ENCODE measurements at places on chromosomes 13 and 19.

DNA sequence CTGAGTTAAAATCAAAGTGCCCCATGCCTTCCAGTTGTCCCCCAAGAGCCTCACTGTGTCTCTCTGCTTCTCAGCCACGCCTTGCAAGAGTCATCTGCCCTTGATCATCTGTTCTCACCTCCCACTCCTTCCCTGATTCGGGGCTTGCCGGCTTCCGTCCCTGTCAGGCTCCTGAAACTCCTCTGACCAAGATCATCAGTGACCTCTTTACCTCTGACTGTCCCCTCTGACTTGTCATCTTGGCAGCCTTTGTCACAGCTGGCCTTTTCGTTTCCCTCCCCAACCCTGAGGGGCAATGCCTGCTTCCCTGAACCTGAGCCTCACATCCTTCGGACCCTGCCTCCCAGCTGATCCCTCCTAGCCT, 66.3 kb downstream of the MAP4K1 start:
- DNase-seq, result no peak

DNA sequence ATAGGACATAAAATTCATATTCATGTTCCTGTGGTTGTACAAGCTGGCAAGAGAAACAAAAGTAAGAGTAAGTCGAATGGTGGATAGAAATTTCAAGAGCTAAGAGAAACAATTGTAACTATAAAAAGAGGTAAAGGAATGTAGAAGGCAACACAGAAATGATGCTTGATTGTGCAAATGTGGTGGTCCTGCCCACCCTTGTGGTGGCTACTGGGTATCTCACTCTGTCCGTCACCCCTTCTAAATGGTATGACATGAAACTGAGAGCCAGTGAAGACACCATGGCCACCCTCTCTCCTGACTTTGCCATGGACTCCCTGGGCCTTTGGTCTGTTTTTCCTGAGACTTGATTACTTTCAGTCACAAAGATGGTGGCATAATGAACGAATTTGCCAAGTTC, 925.9 kb upstream of the SLITRK6 start:
- DNase-seq, result no peak

DNA sequence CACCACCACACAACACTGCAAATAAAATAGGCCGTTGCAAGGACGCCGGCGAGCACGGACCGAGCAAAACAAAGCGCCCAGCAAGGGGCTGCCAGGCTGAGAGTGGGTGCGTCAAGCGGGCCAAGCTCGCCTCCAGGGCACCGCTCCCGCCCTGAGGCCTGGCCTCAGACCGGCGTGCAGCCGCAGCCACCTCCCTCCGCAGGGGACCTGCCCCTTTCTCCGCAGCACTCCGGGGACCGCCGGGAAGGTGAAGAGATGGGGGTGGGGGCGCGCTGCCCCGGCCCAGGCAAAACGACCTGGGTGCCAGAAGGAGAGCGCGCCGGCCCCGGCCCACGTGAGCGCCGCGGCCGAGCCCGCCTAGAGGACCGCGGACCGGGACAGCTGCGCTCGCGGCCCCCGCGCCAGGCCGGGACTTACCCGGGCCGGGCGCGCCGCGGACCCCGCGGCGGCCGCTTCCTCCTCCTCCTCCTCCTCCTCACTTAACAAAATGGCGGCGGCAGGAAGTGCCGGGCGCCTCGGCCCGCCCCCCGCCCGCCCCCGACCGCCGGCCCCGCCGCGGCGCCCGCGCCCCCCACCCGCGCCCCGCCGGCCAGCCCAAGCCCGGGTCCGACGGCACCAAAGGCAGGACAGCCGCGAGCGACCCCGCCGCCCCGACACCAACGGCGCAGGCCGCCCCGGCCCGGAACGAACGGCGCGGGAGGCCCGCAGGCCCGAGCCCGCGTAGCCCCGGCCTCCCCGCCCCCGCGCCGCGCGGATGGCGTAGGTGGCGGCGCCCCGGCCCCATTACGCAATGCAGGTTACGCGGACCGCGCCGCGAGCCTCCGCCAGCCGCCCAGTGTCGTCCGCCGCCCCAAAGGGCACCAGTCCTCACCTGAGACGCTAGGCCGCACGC, 674 bp downstream of the BRD4 start:
- no peak for DNase-seq

DNA sequence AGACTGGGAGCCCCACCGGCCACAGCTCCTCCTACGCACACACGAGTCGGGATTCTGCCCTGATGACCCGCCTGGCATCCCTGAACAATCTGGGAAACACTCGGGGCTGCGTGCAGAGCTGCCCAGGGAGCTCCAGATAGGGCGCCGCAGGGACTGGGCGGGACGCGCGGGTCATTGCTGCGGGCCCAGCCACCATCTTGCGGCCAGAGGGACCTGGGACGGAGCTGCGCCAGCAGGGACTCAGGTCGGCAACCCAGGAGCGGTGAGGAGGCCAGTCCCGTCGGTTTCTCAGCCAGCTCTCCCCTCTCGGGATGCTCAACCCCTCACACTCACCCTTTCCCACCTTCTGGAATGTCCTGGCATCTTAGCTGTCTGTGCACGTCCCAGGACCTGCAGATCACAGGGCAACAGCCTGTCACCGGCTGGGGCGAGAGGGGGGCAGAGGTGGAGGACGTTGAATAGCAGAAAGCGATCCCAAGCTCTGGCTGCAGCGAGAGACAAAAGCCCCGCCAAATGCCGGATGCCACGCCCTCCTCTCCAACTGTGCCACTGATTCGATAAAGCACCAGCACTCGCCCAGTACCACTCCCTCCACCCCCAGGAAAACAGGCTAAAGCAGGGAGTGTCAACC, 20.4 kb upstream of the ZNF91 start:
- DNase-seq, result no peak

GRCh38 chr13:45584816-45585215, 30.7 kb downstream of the ERICH6B start:
- no peak for DNase-seq

- no peak for DNase-seq
These were observed 48.1 kb upstream of the SERPINE3 start for GRCh38 chr13:51291341-51291740.

DNA sequence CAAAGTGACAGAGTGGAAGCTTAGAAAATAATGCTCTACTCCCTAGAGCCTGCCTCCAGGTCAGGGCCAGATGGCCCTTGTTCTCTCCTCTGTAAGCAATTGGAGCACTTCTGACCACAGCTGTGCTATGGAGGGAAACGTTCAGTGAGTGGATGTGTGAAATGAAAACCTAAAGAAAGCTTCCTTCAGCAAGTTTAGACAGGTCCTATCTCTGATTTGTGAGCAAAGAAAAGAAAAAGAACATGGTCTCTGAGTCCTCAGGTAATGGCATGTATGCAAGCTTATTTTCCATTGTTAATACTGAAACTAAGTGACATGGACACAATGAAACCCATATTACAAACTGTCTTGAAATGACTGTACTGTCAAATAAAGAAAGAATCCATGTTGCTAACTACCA, 1486.8 kb downstream of the EFNB2 start:
- no peak for DNase-seq

- DNase-seq, result no peak
These were observed 4.0 kb downstream of the LSM7 start for GRCh38 chr19:2324220-2324948.

- no peak for DNase-seq
These were observed 14.1 kb downstream of the NUCB1 start for GRCh38 chr19:48914181-48914580.

DNA sequence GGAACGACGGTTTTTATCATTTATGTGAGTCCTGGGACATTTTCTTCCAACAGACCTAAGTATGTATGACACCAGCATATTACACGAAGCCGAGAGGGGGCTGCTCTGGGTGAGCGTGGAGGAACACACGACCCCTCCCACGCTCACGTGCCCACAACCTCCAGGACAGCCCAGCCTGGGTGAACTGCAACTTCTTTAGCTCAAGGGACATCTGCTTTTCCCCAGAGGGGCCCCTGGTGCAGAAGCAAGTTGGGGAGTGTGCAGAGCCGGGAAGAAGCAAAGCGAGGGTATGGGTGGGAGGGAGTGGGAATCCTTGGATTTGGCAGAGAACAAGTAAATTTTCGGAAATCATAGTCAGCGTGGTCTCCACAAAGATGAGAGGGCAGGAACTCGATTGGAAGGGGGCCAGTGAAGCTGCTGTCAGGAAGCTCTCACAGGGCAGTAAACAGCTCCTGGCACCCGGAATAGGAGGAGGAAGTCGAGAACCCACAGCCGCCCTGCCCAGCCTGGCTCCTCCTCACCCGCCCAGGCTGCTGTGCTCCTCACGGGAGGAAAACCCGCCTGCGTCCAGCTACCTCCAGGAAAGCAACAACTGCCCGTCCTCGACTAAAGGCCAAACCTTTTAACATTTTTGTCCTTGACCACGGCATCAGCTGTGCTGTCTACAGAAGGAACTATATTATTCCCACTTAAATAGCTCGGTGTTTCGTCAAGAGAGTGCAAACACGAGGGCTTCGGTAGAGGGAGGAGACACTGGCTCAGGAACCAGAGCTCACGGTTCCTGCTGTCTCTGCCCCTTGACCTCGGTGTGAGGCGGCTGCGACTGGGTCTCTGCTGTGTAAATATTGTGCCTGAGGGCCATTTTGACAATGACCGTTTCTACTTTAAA, 17.2 kb upstream of the CFAP97D2 start:
- DNase-seq, result peak; percentile 16

DNA sequence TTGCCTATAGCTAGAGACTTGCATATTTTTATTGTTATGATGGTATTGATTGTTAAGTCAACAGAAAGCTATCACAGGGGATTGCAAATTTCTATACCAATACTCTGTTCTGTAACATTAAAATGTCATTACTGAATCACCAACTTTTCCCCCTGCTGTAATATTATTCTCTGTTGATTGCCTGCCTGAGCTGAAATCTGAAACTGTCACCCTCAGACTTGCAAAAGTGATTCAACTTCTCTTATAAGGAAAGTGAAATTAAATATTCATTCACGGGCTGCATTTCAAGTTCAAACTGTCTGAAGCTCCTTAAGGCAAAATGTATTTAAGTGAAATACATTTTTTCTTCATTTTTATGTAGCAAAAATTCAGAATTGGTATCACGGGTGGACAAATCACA, 723.2 kb downstream of the PCDH9 start:
- no peak for DNase-seq

- DNase-seq, result no peak
These were observed 88.2 kb downstream of the AKAP11 start for GRCh38 chr13:42360046-42360574.

GRCh38 chr19:8466018-8466417, 21.2 kb downstream of the HNRNPM start:
- no peak for DNase-seq

DNA sequence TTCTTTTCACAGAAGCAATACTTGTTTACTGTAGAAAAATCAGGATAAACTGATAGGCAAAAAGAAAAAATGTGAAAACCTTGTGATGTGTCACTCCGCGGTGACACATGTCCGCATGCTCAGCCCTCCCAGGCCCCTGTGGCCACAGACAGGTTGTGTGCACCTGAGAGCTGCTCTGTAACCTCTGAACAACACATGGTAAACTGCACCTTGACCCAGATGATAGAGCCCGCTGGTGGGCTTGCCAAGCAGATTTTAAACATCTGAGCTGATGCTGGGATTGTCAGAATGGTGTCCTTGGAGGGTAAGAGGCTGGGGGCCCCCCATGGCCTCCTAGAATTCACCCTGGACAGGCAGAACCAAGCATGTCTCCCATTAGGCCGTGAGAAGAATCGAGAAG, 33.8 kb downstream of the DHRS12 start:
- DNase-seq, result no peak

DNA sequence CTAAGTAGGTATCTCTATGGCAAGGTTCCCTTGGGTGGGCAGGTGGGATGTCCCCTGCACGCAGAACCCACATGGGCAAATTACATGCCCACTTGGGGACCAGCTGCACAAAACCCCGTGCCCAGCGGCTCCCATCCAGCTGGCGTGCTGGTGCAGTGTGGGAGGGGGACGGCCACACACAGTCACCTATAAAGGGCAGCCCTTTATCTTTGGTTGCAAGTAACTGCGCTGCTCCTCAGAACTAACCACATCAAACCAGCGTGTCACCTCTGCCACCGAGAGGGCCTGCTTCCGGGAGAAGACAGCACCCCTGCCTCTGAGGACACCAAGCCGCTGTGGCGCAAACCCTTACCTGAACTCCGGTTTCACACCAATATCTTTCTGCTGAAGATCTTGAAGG, 32.2 kb downstream of the ANKRD27 start:
- DNase-seq, result no peak

DNA sequence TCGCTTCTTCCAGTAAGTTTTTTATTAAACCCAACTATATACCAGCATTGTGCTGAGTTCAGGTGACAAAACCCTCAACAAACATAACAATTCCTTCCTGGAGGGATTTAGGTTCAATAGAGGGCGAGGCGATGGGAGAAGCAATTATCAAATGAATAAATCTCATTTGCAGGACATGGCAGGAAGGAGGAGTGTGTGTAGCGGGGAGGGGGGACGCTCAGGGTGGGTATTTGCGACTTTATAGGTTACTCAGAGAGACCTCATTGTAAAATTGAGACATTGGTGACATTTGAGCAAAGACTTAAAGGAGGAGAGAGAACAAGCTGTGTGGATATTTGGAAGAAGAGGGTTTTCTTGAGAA, 3.9 kb downstream of the C3 start:
- no peak for DNase-seq

DNA sequence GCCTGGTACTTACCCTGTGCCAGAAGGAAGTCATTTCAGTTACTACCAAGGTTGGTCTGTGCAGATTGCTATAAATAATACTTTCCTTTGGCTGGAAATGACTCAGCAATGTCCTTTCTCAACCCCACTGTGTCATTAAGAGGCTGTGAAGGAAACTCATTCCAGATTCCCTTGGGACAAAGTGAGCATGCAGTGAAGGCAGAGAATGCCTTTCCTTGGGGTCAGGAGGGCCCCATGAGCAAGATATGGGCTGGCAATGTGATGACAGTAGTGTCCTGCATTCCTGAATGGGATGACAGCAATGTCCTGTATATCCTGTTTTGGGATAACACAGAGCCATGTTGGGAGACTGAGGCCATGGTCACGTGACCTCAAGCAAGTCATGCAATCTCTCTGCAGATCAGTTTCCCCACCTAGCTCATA, 213.1 kb upstream of the TMTC4 start:
- DNase-seq, result no peak

GRCh38 chr19:14779151-14779550, 791 bp upstream of the ADGRE2 start:
- DNase-seq, result no peak

DNA sequence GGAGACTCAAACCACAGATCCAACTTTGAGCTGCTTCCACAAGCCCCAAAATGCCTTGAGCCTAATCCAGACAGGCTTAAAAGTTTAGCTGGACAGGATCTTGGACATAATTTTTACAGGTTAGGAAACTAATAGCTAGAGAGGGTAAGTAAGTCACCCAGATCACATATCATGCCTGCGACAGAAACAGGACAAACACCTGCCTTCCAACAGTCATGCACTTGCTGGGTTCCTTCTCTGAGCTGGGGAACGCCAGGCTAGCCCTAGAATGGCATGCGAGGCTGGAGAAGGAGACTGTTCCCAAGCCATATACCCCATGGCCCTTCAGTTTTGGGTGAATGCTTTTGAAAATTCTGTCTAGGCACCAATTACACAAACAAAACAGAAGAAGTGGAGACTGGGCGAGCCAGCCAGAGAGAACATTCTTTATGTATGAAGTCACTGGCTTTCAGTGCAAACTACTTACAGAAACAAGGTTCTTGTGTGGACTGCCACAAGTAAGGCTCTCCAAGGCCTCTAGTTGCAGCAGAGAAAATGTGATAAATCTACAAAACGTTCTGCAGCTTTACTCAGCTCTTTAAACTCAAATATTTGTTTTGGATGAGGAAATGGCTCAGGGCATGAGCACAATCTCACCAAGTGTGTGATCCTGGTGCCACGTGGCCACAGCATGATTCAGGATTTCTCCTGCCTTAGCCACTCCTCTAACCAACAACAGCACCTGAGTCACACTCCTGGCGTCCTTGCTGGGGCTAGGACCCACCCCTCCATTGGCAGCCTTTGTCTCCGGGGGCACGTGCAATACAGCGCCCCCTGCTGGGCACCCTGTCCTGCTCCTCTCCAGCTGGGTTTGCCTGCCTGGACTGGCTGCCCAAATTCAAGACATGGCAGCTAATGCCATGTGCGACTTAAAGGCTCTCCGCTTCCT, 73.4 kb upstream of the UBL3 start:
- peak; percentile 97 for DNase-seq
